GM03348 (cell line): ENCODE measurements at places on chromosomes 16 and 17.

DNA sequence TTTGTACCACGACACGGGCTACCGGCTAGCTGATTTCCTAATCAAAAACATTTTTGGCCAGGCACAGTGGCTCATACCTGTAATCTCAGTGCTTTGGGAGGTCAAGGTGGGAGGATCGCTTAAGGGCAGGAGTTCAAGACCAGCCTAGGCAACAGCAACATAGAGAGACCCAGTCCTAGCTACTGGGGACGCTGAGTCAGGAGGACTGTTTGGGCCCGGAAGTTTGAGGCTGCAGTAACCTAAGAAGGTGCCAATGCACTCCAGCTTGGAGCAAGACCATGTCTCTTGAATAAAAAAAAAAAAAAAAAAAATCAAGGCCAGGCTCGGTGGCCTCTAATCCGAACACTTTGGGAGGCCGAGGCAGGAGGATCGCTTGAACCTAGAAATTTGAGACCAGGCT, 49.8 kb downstream of the UBE2G1 start:
- no peak for DNase-seq

- DNase-seq, result peak; percentile 93
Measured at GRCh38 chr17:41738077-41738800, 3.8 kb upstream of the HAP1 start.

DNA sequence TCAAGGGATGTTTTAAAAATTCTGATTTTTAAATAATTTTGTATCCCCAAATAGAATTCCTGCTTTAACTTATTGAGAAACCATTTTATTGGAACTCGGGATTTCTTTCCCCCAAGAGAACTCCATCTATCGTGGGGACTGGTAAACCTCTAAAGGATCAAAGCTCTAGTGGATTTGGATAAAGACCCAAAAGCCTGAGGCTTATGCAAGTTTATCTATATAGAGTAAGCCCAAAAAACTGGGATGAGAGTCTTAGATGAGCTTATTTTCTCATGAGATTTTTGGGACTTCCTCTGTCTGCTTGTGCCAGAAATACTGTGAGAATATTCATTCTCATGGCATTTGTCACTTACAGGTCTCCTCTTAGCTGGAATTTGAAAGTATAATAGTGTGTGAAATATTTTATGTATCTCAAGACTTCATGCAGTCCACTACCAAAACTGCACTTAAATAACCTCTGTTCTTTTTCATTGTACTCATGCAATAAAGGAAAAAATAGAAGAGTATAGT, 333.1 kb downstream of the BCAS3 start:
- DNase-seq, result no peak

- DNase-seq, result no peak
Measured at GRCh38 chr16:72159801-72160200, 12.2 kb downstream of the PMFBP1 start.

DNA sequence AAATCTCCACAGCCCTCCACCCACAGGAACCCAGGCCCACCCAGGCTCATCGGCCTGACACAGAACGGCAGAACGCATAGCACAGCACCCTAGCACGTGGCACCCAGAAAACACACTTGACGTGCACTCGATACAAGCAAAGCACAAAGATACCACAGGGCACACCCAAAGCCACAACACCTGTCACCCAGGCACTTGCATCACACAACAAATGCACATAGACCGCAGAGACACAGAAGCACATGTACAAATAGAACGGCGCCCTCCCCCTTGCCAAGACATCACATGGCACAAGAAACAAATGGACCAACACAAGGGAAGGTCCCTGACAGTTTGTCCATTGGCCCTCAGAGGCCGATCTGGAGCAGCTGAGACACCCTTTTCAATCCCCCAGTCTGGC, 147.7 kb upstream of the WSCD1 start:
- no peak for DNase-seq

GRCh38 chr17:28738680-28739384, 5.0 kb upstream of the TRAF4 start:
- DNase-seq, result no peak

DNA sequence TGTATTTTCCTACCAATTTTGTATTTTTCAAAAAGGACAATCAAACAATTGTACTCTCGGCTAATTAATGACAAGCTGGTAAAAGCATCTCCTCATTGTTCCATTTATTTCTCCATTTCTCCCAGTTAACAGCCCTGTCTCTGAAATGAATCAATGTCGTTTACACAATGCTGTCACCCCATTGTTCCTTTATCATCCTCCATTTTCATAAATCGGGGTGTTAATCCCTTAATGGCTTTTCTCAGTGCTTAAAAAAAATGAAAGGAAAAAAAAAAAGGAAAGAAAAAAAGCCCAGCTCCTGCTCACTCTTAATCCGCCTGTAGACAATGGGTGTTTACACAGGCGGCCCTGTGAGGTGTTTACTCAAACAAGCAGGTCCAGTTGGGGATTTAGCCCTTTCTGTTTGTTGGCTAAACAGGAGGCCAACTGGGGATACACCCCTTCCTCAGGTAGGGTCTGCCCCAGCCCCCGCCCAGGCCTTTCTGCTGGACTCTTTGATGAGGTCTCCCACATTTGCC, 86.8 kb upstream of the SALL1 start:
- DNase-seq, result no peak

- DNase-seq, result no peak
Measured at GRCh38 chr17:61496957-61497653, 44.9 kb downstream of the TBX4 start.

- peak; percentile 74 for DNase-seq
Measured at GRCh38 chr17:17398943-17399926, 77.6 kb upstream of the MED9 start.

DNA sequence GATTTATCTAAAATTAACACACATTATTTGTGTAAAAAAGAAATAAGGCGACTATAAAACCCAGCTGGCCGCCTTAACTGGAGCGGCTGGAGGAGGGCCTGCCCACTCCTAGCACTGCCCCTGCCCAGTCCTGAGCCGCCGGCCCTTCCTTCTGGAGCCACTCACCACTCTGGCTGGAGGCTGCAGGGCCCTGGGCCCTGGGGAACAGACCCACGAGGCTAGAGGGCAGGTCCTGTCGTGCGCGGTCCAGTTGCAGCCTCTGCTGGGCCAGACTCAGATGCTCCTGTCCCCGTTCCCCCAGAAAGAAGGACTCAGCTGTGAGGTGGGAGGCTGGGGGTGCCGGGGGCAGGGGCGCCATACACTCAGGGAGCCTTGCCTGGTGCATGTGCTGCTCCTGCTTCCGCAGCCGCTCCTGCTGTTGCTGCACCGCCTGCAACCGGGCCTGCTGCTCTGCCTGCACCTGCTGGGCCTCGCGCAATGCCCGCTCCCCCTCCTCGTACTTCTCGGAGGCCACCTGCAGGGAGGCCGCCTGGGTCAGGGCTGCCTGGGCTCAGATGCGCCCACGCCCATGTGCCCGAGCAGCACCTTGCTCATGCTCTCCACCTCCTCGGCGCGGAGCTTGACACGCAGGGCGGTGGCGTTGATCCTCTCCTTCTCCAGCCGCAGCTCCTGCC, 9.0 kb upstream of the MRPL38 start:
- DNase-seq, result no peak

GRCh38 chr17:81099888-81100287, 64.9 kb downstream of the BAIAP2 start:
- DNase-seq, result no peak

- DNase-seq, result no peak
Measured at GRCh38 chr16:49832177-49832576, 23.7 kb downstream of the ZNF423 start.

GRCh38 chr16:88634994-88635670, 3.2 kb upstream of the IL17C start:
- DNase-seq, result peak; percentile 31

DNA sequence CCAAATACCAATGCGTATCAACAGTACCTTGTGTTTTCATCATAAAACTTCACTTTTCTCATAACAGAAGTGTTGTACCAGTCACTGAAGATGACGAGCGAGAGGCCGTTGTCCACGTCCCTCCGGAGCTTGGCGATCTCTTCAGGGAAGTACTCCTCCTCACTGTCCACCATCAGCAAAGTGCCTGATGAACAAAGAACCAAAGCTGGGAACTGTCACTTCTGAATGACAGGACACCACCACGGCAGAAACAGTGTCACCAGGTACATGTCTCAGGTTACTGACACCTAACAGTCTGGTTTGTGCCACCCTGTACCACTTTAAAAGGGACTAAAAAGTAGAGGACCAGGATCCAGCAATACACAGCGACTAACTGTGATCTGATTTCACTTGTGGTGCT, 25.0 kb upstream of the SLC38A8 start:
- no peak for DNase-seq

GRCh38 chr17:39979016-39979670, 1.5 kb upstream of the PSMD3 start:
- peak; percentile 82 for DNase-seq

- no peak for DNase-seq
Measured at GRCh38 chr17:65194670-65195334, 57.6 kb downstream of the RGS9 start.

- no peak for DNase-seq
Measured at GRCh38 chr17:65527381-65527780, 34.1 kb downstream of the AXIN2 start.
